ENCODE measurements at places on chromosomes 16 and 17. TPM values are rescaled to one million over a fixed set of nuclear protein-coding genes. Genes with fewer than 3 reads are reported as not detected.
A peak's percentile ranks its signal among the peaks of the same experiment; 100 is the strongest.

CA5A gene
- total RNA-seq, result not detected

CBFB gene
- 84.3 TPM for total RNA-seq

TUBG2 gene
- 20.4 TPM for total RNA-seq

SLC38A8 gene
- total RNA-seq, result not detected

DNA sequence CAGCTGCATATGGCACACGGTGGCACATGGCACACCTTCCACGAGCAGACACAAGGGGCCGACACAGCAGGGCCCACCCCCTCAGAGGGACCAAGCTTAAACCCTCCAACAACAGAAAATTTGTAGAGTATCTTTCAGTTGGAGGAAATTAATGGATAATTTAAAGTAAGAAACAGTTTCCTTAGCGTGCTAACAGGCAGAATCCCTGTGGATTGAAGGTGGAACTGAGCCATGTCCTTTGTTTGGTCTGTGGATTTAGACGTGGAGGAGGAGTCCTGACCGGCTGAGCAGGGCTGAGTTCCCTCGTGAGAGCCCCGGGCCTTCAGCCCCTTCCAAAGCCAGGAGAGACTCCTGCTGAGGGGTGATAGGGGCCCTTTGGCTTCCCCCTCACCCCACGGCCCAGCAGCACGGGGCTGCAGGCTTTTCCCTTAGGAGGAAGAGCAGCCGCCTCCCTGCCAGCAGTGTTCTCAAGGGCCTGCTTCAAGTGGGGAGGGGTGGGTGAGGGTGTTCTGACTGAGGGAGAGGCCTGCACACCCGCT lies 1.4 kb upstream of the CYB561 start:
- no peak overlapping the region for H3K27ac ChIP-seq
- H3K4me1 ChIP-seq, result peaks cover 2% of the 10 kb centered on the region
- no peaks in the 10 kb centered on the region for H3K27me3 ChIP-seq
- H3K4me3 ChIP-seq, result peak overlapping the region; percentile 41

DNA sequence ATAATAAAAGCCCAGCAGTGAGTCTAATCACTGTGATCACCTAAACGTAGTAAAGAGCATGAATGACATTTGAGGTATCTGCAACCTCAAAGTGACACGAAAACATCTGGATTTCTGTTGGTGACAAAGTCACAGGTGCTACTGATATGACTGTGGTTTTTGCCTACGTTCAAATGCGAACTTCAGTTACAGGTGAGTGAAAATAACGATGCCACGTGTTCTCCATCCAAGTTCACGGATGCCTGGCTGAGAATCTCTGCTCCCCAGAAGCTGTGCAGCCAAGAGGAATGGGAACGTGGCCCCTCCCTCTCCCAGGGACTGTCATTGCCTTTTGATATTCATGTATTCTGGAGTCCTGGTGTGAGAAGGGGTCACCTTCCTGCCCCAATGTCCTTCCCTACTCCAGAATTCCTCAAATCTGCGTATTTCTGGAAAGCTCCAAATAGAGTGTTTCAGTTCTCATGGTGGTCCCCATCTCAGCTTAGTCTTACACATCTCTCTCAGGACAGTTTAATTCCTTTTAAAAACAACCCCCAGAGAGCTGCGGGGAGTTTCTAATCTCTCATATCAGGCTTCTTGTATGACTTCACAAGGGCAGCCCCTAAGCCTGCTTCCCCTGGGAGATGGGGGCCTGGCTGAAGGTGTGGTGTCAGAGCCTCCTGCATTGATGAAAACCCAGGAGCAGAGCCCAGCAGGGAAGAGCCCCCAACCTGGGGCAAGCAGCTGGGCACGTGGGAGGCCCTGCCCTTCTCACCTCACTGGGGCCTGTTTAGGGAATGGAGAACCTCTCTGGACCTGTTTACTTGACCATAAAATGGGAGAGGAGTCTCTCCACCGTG lies 25.8 kb downstream of the PIK3R5 start:
- H3K4me3 ChIP-seq, result no peak overlapping the region
- no peaks in the 10 kb centered on the region for H3K4me1 ChIP-seq
- H3K27ac ChIP-seq, result no peak overlapping the region
- H3K27me3 ChIP-seq, result no peaks in the 10 kb centered on the region

DNA sequence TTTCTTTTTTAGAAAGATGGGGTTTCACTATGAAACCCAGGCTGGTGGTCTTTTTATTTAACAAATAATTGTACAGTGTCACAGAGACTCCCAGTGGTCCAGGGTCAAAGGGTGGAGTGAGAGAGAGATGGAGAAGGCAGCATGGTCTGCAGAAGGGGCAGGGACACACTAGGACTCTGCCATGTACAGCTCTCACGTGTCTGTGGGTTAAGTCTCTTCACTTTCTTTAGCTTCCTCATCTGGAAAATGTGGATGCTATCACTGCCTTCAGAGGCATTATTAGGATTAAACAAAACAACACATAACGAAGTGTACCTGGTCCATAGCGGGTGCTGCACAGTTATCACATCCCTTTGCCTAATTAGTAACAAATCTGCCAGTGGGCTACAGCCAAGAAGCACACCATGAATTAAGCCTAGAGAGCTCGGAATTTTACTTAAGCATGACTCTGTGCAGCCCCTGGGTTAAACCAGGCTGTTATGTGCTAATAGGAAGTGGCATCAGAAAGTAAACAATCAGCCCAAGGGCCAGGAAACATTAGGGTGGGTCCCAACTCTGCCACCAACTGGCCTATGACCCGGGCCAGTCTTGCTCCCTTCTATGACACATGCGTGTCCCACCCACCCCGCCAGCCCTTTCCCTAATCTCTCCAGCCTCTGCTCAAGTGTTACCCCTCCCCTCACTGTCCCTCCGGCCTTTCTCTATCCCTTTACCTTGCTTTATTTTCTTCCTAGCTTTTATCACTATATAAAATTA lies 13.9 kb downstream of the TOP3A start:
- H3K4me3 ChIP-seq, result no peak overlapping the region
- no peaks in the 10 kb centered on the region for H3K4me1 ChIP-seq
- no peak for DNase-seq
- H3K36me3 ChIP-seq, result peaks cover 49% of the 10 kb centered on the region
- no peak overlapping the region for H3K27ac ChIP-seq
- H3K27me3 ChIP-seq, result no peaks in the 10 kb centered on the region

GRCh38 chr17:31696184-31696602 lies 162.9 kb downstream of the COPRS start:
- H3K27ac ChIP-seq, result no peak overlapping the region
- no peaks in the 10 kb centered on the region for H3K4me1 ChIP-seq
- no peaks in the 10 kb centered on the region for H3K36me3 ChIP-seq
- no peaks in the 10 kb centered on the region for H3K27me3 ChIP-seq
- no peak overlapping the region for H3K4me3 ChIP-seq

DNA sequence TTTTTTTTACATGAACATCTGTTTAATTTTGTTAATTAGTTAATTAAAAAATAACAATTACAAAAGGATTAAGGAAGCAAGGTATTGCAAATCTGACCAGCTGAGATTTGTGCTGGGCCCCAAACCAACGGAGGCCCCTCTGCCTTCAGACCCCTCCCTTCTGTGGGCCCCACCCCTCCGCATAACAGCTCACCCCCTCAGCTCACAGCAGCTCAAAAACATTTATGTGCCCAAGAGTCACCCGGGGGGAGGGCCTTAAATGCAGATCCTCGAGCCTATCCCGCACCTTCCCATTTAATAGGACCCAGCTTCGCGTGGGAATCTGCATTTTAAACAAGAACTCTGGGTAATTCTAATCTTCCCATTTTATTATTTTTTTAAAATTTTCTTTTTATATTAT lies 75.0 kb downstream of the MGAT5B start:
- H3K4me3 ChIP-seq, result no peak overlapping the region
- no peak overlapping the region for H3K27ac ChIP-seq
- H3K36me3 ChIP-seq, result no peaks in the 10 kb centered on the region
- no peak for DNase-seq
- H3K27me3 ChIP-seq, result no peaks in the 10 kb centered on the region
- no peaks in the 10 kb centered on the region for H3K4me1 ChIP-seq

Data from H9 (cell line).